NK-92 treated with Interleukin-12 subunit alpha and Interleukin-12 subunit beta, amount 100 ng/mL, for 24 hours (cell line): ENCODE measurements at places on chromosomes 6 and 20.
A peak's percentile ranks its signal among the peaks of the same experiment; 100 is the strongest.

DNA sequence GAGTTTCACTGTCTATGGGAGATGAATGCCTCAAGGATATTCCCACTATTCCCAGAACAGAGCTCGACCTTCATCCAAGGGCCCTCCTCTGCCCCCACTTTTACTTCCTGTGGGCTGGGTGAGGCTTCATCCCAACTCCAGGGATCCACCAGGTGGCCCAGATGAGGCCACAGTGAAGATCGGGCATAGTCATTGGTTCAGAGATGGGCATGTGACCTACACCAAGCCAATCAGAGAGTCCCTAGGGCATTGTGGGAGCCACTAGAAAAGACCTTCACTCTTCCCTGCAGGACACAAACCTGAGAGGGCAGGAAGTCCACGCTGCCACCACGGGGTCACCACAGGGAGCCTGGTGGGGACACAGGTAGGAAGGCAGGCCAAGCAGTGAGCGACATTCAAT is 72.9 kb upstream of the SLC22A16 start:
- no peak for DNase-seq

- no peak for DNase-seq
Measured at GRCh38 chr6:123745895-123746294, 57.8 kb upstream of the NKAIN2 start.

- DNase-seq = no peak
Measured at GRCh38 chr6:155439376-155439775, 16.3 kb downstream of the NOX3 start.

DNA sequence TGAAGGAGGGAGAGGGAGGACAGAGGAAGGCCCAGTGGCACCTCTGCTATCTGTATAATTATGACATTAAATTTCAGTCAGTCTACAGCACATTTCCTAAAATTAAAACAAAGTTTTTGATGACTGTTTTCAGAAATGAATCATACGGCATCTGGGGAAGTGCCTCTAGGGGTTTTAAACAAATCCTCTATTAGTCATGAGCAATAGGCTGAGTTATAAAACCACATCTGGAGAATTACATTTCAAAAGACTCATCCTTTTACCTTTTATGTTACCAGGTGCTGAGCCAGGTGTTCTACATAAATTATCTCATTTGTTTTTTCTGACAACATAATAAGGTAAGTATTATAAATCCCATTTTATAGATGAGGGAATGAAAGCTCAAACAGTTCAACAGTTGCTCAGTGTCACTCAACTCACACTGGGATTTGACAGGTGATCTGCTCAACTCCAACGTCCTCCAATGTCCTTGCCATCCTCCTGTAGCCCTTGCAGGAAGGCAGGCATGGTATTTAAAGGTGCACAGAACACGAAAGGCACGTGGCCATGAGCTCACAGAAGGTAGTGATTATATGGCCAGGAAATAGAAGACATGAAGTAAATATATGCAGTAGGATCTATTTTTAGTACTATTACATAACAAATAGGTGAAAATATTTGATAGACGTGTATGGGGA is 184.2 kb upstream of the MAN1A1 start:
- no peak for DNase-seq

DNA sequence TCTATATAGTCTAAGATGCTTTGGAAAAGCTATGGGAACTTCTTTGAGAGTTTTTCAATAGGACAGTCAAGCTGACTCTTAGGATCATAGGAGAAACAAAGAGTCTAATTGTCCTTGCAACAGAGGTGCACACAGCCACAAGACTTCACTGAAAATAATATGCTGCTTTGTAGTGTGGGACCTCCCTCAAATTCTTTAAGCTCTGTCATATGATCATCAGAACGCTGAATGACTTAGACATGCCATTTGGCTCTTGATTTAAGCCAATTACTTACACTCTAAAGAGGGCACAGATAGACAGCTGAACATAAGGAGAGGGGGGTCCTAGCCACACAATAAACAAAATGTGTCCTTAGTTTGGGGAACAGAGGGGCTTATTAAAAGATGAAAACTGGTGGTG is 818.7 kb upstream of the GJE1 start:
- no peak for DNase-seq

DNA sequence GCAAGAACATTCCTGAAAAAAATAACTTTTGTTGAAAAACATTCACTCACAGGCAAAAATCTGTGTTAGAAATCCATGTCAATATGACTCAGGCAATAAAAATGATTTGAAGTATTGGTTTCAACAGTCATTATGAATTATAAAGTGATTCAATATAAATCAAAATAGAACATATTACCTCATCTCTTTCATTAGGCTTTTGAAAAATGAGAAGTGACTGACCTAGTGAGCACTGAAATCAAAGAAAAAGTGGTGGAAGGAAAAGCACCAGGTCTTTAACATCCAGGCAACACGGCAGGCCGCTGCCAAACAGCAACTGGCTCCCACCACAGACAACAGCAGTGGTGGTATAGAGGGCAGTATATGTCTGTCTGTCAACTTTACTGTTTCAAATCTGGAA is 68.9 kb downstream of the MAN1A1 start:
- DNase-seq = no peak

DNA sequence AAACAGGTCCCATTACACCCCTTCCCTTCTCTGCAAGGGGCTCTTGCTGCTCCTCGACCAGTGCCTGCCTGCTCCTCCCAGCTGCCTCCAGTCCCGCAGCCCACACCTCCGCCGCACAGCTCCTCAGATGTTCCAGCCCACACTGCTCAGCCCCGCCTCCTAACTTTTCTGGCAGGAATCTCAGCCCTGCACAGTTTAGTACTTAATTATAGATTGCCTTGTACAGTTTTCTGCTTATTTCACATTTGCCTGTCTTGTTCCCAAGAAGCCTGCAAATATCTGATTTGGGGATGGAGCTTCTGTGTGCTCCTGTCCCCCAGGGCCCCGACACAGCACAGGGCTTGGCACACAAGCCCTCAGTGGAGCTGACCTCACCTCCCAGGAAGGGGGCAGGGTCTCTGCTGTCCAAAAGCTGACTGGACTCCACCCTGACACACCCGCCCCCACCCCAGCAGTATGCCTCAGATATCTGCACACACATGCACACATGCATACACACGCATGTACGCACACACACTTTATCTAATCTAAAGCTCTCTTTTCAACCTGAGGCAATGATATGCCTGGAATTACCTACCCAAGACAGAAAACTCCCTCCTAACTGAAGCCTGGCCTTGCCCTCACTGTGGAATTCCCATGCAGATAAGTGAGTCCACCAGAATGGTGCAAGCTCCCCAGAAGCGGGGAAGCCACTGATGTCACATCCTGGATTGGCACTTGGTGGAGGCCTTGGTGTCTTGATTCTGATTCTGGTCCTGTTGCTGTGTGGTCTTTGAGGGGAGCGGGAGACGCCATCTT is 1.2 kb upstream of the PNPLA1 start:
- DNase-seq = no peak

GRCh38 chr6:138235693-138236092 is 17.4 kb upstream of the PBOV1 start:
- DNase-seq = no peak

DNA sequence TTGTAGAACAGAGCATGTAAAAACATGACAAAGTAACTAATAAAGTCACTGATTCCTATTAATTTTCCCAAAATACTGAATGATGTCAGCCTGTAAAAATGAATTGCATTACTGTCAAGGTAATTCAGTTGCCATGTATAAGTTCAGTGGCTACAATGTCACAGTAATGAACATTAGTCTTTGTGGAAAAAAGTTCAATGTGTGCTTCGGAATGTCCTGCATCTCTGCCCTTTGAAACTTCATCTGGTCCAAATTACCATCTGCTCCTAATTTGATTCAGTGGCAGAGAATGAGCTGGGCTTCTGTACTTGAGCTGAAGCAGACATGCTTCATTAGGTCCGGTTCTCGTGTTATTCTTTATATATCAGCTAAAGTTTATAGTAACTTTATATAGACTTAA is 567.4 kb downstream of the COL12A1 start:
- no peak for DNase-seq

- no peak for DNase-seq
Measured at GRCh38 chr6:147859071-147859470, 350.6 kb downstream of the SAMD5 start.

GRCh38 chr6:130282234-130282995 is 59.7 kb upstream of the SAMD3 start:
- DNase-seq = no peak

GRCh38 chr6:125867483-125867942 is 76.8 kb downstream of the NCOA7 start:
- DNase-seq = no peak

- DNase-seq = no peak
Measured at GRCh38 chr20:22373164-22373895, 211.0 kb downstream of the FOXA2 start.

GRCh38 chr6:152372945-152373344 is 264.2 kb downstream of the SYNE1 start:
- DNase-seq = no peak

- DNase-seq = peak; percentile 29
Measured at GRCh38 chr6:2209226-2209809, 36.1 kb downstream of the GMDS start.

- no peak for DNase-seq
Measured at GRCh38 chr20:63081831-63082230, 75.1 kb upstream of the BHLHE23 start.

GRCh38 chr6:79671600-79672266 is 40.6 kb downstream of the SH3BGRL2 start:
- no peak for DNase-seq

DNA sequence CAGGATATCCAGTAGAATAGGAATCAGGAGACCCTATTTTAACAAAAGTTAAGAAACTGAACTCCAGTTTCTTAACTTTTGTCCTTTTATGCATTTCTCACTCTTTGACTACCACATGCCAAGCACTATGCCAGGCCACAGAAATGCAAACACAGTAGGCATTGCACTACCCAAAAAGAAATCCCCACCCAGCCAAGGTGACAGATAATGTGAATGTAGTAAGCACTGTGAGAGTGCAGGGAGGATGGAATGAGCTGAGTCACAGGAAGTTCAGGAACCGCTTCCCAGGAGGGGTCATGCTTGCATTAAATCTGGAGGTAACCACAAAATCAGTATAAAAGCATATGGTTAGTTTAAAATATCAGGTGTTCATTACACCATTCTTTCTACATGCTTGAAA is 20.1 kb upstream of the FAM83C start:
- no peak for DNase-seq

GRCh38 chr6:147806697-147807096 is 298.2 kb downstream of the SAMD5 start:
- no peak for DNase-seq

GRCh38 chr6:44110005-44110676 is 17.1 kb downstream of the MRPL14 start:
- DNase-seq = no peak

- DNase-seq = no peak
Measured at GRCh38 chr6:166849749-166850183, 106.6 kb downstream of the RNASET2 start.

DNA sequence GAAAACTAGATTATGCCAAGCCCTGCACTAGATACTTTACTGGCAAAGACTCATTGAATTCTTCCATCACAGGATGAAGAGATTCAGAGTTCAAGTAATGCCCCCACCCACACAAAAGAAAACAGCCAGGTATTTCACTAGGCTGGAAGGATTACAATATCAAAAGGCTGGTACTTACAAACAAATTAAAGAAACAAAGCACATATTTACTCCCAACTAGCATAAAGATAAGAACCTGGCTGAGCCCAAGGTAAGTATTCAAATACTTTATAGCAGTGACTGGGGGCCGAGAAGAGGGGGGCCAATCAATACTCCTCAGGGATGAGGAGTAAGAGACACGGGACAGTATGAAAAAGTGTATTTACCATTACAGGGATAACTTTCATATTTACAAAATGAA is 3.7 kb downstream of the ACOT8 start:
- no peak for DNase-seq

- no peak for DNase-seq
Measured at GRCh38 chr6:47484616-47485015, 7.0 kb downstream of the CD2AP start.

DNA sequence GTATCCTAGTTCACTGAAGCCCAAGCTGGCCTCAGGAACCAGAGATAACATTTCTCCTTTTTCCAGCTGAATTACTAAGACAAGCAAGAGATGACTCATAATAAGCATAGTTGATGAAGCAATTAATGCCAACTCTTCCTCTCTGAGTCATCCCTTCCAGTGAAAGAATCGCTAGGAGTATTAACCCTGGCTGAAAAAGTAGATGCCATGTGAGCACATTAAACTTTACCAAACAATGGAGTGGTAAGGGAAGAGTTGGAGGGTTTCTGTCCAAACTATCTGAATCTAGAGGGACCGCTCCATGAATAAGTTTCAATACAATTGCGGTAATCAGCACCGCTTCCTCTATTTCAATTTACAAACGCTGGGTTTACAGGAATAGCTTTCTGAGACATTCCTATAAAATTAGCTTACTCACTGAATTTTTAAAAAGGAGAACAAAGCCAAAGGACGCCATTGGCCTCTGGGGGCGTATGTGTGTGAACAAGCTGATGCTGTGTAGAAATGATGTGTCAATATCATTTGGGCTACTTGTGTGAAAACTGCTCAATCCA is 48.3 kb downstream of the ATXN1 start:
- no peak for DNase-seq

DNA sequence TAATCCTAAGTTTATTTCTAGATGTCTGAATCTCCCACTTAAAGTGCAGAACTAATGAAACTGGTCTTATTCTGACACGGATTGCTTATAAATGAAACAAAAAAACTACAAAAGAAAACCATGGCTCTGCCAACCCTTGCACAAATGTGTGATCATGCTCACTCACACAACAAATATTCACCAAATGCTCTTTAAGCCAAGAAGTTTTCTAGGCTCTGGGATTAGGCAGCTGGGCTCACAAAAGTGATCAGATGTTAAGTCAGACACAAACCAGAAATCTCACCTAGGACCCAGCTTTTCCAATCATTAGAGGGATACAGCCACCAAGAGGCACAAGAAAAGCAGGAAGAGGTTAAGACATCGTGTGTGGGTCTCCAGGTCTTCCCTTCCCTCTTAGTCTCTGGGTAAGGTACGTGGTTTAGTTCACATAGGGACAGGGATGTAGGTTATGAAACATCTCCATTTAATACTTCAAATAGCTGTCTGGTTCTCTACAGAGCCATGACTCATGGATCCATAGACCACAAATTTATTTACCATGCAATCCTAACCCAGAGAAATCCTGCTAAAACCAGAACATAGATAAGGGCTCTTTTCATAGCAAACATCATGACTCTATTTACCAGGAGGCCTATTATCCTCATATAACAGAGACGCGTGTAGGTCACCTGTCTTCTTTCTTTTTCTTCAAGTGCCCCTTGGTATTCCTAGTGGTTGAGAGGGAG is 165.2 kb downstream of the WDR27 start:
- DNase-seq = no peak

GRCh38 chr20:17471606-17472187 is 59.5 kb downstream of the BFSP1 start:
- DNase-seq = no peak

DNA sequence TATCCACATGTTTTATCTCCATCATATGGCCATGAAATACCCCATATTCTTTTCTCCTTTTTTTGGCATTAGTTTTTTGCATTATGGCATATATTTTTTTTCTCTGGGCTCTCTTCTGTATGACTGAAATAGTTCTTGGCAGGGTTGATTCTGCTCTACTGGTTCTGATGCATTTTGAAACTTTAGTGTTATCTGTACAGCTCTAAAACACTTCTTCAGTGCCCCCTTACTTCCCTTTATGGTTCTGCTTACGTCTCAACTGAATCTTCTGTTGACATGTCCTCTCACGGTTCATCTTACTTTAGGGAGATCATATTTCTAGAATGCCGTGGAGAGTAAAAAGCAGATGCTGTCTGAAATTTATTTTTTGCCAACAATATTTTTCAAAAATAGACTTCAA is 23.2 kb upstream of the TXNDC5 start:
- no peak for DNase-seq
